ENCODE measurements at places on chromosomes 3 and 15.

GRCh38 chr3:85068911-85069310, 110.1 kb downstream of the CADM2 start:
- no peak for DNase-seq

GRCh38 chr15:77402740-77403379, 17.0 kb downstream of the PEAK1 start:
- no peak for DNase-seq

- DNase-seq = no peak
Observed at GRCh38 chr3:30664459-30664858, 58.1 kb downstream of the TGFBR2 start.

DNA sequence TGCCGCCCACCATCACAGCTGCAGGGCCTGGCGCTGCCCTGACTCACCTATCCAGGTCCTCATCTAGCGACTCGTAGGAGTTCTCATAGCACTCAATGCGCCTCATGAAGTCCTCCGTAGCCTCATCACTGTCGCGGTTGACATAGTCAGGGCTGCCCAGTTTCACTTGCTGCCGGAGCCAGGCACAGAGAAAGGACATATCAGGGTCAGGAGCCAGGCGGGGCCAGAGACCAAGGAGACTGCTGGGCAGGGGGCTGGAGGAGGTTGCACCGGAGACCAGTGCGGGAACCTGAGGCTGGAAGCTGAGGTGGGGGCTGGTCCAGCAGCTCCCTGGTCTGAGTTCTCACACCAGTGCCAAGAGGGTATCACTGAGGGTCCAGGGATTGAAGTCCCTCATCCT, 18.2 kb downstream of the PFKFB4 start:
- DNase-seq = no peak

GRCh38 chr15:82699726-82700125, 9.9 kb downstream of the AP3B2 start:
- no peak for DNase-seq

- DNase-seq = no peak
Observed at GRCh38 chr3:35723480-35724097, 84.3 kb downstream of the ARPP21 start.

DNA sequence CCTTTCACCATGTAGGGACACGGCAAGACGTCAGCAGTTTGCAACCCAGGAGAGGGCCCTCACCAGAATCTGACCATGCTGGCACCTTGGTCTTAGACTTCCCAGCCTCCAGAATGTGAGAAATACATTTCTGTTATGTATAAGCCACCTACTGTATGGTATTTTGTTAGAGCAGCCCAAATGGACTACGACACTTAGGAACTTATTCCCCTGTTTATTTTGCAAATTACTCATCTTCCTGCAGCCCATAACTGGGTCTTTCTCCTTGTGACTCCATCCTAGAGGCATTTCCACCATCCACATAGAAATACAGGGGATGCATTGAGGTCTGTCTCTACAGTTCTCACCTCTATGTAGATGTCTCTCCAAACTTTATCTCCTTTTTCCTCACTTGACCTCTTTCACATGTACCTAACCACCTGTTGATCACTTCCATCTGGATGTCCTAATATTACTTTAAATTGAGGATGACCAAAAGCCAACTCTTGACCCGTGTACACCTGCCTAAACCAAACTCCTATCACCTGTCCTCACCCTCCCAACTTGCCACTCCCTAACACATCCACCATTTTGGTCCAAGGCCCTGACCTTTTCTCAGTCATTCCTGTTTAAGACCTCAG, 406.0 kb upstream of the WNT5A start:
- DNase-seq = no peak

DNA sequence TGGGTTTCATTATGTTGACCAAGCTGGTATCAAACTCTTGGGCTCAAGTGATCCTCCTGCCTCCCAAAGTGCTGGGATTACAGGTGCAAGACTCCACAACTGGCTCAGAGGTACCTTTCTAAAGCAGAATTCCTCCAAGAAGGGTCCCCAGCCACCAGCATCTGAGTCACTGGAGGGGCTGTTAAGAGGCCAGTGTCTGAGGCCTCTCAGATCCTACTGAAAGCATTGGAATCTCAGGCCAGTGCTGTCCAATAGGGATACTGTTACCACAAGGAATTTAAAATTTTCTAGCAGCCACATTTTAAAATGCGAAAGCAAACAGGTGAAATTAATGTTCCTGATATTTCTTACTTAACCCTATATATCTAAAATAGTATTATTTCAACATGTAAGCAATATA, 1.3 kb downstream of the CAV3 start:
- no peak for DNase-seq

DNA sequence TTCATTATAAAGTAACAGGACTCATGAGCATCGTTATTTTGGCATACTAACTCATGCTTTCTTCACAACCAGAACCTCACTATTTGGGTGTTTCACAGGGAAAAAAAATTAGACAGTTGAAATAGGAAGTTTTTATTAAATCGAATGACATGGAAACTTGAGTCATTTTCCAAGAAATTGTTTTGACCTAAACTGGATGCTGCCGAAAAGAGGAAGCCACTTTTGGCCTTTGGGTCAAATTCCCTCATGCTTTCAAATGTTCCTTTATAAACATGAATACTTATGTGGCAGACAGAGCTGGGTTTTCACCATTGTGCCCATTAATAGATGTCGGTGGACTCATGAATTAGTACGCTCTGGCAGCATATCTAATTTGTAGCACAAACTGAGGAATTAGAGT, 224.9 kb downstream of the MCTP2 start:
- DNase-seq = no peak

GRCh38 chr3:98512576-98512975, 10.1 kb downstream of the CLDND1 start:
- no peak for DNase-seq

DNA sequence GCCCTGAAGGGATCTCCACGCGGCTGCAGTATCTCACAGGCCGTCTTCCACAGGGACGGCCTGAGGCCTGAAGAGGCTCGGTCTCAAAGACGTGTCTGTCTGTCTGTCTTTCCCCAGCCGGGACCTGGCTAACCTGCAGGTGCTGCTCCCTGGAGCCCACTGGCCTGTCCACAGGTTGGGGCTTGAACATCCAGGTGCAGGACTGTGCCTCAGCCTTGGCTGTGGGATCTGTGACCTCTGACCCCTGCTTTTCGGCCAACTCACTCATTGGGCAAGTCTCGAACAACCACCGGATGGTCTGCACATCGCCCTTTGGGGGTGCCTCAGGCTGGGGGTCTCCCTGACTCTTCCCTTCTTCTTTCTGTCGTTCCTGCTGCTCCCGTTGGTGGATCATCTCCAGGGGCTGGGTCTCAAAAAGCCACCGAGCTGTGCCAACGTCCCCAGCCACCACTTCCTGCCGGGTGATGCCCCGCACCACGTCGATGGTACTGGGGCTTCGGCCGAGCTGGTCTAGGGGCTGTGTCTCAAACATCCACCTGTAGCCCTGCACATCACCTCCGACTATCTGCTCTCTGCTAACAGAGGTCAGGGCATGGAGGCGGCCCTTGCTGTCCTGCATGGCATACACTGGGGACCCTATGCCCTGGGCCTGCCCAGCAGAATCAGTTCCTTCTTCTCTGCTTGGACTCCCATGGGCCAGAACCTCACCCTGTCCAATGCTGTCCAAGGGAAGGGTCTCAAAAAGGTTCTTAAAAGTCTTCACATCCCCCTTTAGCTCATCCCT, 4.8 kb downstream of the XIRP1 start:
- DNase-seq = no peak
